GM18507 (cell line): ENCODE measurements at places on chromosomes 3 and 15.

DNA sequence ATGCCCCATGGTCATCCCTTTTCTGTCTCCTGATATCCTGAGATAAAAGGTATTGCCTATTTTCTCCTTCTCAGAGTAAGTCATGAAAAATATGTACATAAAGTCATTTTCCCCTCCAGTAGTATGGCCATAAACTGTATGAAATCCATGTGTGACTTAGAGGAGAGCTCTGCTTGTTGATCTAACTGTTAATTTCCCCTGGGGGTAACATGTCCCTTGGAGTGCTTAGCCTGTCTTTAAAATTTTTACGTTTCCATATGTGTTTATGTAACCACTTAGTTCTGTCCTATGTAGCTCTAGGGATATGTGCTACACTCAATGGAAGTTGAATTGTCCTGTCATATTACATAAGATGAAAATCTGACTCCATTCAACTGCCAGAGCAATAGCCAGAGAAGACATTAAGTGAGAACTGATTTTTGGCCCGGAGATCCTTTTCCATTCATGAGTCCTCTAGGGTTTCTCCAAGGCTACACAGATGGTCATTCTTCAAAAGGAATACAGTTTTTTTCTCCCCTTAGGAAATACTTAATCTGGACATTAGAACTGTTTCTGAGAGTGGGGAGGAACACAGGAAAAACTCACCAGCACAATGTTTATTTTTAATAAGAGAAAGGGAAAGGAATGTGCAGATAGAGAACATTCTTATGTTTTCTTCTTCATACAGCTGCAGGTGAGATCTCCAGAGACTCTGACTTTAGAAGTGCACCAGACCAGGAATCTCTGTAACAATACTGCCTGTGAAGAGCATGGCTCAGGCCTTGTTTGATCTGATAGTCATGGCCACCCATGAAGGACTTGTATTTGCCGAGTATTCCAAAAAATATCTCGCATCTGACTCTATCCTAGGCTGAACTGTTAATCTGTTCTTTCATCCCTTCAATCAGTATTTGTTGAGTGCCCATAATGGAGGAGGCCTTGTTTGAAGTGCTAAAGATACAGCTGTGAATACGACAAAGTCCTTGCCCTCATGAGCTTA lies 29.8 kb upstream of the CLRN1 start:
- DNase-seq: no peak

DNA sequence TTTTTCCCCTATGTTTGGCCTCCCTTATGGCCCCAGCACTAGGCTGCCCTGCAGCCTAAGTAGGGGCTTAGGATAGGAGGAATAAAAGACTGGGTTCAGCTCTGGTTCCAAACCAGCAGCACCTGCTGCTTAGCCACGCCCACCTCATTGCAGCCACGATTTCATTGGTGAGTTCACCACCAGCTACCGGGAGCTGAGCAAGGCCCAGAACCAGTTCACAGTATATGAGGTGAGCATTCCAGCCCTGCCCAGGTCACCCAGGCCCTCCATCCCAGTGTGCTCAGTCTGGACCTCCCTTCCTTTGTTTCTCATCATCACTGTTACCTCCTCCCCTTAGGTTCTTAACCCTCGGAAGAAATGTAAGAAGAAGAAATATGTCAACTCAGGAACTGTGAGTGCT lies 11.5 kb downstream of the CPNE9 start:
- DNase-seq: no peak

- no peak for DNase-seq
Measured at GRCh38 chr15:38690216-38690615, 125.6 kb upstream of the RASGRP1 start.

DNA sequence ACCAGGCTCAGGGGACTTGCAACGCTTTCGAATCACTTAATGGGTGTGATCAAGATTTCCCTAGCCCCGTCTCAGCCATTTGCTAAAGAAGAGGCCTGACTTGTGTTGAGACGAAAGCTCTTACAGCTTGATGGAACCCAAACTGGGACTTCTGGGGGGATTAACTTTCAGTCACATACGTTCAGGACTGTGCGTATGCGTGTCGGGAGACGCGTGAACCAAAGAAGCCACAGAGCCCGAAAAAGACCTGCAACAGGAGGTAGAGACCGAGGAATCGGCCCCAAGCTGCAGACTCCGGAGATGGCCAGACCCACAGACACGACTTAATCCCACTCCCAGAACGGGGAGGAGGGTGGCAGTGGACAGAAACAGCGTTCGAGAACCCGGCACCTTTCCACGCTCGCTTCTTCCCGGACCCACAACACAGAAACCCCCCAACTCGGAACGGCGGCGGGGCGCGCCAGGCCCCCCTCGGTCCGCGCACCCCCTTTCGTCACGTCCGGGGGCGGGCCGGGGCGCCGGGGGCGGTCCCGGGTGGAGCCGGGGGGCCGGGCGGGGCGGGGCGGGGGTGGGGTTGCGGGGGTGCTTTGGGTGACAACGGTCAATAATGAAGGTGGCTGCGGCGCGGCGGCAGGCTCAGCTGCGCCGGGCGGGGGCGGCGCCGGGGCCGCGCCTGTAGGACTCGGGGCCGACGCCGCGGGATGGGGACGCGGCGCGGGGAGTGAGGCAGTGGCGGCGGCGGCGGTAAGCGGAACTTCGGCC lies at the start of gene ATP11B:
Gene ATP11B (plus strand): TSS at position 604 of the 762 bp plus-strand sequence. CDS start 256 bp downstream, outside the sequence.
- DNase-seq: peak; percentile 76

GRCh38 chr15:86021281-86022264 lies 58.1 kb upstream of the AGBL1 start:
- DNase-seq: no peak

GRCh38 chr3:71521940-71522876 lies 61.3 kb downstream of the FOXP1 start:
- DNase-seq: no peak

DNA sequence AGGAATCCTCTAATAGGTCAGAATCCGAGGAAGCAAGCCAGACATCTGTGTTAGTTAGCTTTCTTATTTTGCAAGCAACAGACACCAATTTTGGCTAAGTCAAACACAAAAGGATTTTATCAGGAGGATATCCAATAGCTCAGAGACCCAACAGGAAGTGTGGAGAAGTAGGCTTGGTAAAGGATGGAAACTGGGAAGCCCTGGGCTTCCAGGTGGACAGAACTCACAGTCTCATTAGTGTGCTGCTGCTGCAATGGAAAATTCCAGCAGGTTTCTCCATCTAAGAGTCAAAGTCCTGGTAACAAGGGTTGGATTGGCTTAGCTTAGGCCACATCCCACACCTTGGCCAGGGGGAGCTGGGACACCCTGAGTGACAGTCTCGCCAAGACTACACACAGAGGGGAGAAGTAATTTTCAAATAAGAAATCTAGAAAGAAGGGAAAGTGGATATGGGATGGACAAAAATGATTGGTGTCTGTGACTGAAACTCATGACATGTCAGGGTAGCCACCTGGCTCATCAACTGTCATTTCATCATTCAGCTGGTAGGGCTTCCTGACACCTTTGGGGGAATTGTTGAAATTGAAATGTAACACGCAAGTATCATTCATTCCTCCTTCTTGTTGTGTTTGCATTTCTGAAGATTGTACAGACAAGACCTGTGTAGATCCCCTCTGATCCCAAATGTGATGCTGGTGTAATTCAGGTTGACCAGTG lies 158.6 kb downstream of the THSD4 start:
- DNase-seq: no peak

GRCh38 chr3:59406943-59407342 lies 357.1 kb upstream of the CFAP20DC start:
- no peak for DNase-seq

GRCh38 chr15:85094685-85095084 lies 113.0 kb downstream of the PDE8A start:
- DNase-seq: no peak

- no peak for DNase-seq
Measured at GRCh38 chr3:59016930-59017616, 32.8 kb downstream of the CFAP20DC start.

DNA sequence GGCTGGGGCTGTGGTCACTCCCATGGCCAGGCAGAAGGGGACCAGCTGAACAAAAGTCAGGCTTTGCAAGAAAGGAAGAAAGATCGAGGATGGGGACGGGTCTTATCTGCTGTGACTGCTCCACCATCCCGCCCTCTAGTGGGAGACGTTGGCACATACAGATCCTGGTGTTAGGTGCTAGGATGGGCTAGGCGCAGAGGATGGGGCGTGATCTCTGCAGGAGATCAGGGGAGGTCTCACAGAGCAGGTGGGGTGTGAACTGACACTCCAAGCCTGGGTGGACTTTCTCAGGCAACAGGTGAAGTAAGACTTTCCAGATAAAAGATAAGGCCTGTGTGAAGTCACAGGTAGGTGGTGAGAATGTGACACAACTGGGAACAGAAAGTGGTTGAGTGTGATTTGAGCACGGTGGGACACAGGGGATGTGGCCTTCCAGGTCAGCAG lies 141.9 kb upstream of the SMAD3 start:
- DNase-seq: no peak
